ENCODE measurements at places on chromosomes 1 and 21.

DNA sequence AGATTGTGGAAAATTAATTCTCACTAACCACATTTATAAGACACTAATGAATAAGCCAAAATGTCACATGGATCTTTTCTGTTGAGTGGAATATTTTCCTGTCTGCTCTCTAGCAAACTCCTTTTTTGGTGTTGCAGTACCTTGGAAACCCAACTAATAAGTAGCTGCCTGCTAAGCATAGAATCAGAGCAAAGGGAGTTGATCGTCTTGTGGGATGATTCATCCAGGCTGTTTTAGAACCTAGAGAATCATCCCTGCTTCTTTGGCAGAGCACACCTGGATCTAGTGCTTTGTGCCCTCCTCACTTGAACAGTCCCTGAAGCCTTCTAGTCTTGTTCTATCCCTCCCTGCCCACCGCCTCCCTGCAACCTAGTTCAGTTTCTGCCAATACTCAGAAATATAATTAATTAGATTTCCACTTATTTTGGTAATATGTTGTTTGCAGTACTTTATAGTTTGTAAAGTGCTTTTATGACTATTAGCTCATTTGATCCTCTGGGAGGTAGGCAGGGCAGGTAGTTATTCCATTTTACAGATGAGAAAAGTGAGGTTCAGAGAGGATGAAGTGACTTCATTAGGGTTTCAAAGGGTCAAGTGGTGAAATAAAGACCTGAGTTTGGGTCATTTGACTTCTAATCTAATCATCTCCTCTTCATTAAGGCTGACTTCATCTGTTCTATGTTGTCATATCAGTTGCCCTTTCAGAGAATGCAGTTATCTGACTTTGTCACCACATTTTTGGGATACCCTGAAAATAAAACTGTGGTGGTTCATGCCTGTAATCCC is 2.5 kb downstream of the AGO4 start:
- DNase-seq: peak; percentile 24

DNA sequence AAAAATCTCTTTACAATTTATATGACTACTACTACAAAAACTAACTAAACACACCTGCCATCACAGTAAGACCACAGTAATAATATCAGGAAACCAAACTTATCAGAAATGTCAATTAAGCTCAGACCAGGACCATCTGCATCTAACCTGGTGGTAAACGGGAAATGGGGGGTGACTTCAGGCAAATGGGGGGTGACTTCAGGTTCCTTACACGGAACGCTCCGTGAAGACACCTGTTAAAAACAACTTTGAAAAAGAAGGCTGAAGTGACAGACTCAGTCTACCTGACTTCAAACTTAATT is 15.8 kb downstream of the PRDM15 start:
- DNase-seq: no peak

- no peak for DNase-seq
Observed at GRCh38 chr1:103779932-103780331, 30.2 kb downstream of the AMY1C start.

GRCh38 chr21:45049714-45050344 is 24.6 kb upstream of the ADARB1 start:
- no peak for DNase-seq

GRCh38 chr1:36855699-36856494 is 178.4 kb downstream of the GRIK3 start:
- no peak for DNase-seq

- peak; percentile 84 for DNase-seq
Observed at GRCh38 chr1:21368515-21369289, 71.2 kb upstream of the NBPF3 start.

GRCh38 chr1:34908369-34908768 is 21.1 kb downstream of the DLGAP3 start:
- DNase-seq: no peak

GRCh38 chr21:45858180-45858579 is 123.4 kb upstream of the COL6A1 start:
- DNase-seq: no peak

DNA sequence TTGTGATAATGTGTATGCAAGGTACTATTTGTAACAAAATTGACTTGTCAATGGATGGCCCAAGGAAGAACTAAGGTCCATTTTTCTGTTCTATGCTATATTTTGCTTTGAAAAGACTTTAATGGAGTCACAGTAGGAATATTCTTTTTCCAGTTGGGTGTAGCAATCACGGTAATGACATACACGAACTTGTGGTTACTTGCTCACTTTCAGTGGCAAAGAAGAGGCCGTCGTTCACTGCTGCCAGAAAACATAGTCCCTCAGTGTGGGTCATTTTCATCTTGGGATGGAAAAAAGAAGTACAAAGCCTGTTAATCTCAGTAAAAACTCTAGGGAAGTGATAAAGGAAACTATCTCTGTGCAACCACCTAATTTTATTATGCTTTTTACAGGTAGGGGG is 47.8 kb upstream of the LAMC2 start:
- peak; percentile 38 for DNase-seq

DNA sequence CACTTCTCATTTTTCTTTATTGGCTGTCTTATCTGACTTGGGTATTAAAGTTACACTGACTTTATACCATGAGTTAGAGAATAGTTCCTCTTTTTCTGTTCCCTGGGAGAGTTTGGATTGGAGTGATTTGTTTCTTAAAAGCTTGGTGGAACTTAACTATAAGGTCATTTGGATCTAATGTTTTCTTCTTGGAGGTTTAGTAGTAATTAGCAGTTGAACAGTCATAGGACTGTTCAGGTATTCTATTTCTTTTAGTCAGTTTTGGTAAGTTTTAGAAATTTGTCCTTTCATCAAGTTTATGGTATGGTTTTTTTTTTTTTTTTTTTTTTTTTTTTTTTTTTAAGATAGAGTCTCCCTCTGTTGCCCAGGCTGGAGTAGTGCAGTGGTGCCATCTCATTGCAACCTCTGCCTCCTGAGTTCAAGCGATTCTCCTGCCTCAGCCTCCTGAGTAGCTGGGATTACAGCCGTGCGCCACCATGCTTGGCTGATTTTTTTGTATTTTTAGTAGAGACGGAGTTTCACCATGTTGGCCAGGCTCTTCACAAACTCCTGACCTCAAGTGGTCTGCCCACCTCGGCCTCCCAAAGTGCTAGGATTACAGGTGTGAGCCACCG is 6.3 kb downstream of the TTC3 start:
- DNase-seq: no peak

- DNase-seq: no peak
Observed at GRCh38 chr1:246304484-246305259, 202.4 kb downstream of the SMYD3 start.

DNA sequence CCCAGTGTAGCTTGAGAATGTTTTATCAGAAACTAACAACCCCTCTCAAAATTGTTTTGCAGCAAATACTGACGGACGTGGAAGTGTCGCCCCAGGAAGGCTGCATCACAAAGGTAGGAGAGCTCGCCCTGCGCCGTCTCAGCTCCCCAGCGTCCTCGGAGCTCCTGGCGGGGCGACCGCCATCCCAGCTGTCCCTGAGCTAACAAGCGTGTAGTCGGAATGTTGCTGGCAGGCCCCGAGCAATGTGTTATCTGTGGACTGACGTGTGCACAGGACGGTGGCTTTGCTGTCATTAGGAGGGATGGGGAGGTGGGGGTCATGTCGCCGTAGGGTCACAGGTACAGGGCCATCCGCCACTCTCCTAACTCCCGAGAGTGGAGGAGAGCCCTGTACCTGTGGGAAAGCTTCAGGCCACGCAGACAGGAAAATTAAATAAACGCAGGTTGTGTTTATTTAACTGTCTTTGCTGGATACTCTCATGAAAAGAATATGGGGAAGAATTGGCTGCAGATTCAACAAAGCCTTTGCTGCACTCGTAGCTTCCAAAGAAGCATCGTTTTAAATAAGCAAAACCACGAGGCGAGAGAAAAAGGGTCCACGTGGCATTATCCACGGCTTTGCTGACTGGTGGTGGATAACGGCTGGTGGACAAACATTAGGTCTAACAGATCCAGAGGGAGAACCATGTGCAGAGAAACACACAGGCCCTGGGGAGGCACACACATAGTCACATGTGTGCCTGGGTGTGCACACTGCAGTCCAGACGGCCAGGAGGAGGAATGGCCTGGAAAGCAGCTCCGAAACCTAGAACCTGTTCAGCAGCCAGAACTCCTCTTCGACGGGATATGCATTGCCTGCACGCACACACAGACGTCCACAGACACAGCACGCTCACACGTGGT is 175.3 kb downstream of the PRDM16 start:
- DNase-seq: no peak

DNA sequence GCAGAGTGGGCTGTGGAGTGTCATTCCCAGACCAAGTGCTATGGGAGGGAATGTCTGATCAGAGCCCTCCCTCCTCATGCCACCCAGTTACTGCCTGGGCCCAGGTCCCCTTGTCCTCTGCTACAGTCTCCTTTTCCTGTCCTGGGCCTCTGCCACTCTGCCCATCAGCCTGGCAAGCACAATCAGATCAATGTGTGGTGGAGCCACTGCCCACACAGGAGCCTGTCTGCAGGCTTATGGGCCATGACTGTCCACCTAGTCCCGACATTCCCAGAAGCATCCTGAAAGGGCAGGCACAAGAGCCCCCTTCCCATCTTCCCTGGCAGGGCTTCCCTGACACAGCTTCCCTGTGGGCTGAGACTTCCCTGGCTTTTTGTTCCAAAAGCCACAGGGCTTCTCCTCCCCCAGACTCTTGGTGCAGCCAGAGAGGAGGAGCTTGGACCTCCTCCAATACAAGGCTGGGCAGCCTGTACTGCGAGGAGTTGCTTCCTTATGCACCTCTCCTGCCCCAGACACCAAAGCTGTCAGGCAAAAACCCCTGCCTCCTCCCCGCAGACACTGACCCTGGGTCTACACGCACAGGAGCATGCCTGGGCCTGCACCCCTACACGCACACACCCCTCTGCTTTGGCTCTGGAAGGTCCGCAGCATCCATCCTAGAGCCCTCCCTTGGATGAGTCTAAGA is 29.2 kb upstream of the CNTN2 start:
- DNase-seq: peak; percentile 45

- DNase-seq: no peak
Observed at GRCh38 chr1:199657449-199657848, 370.1 kb upstream of the NR5A2 start.

- DNase-seq: peak; percentile 63
Observed at GRCh38 chr1:232385221-232385620, 244.7 kb downstream of the SIPA1L2 start.

- no peak for DNase-seq
Observed at GRCh38 chr1:60059468-60059867, 14.1 kb downstream of the C1orf87 start.

DNA sequence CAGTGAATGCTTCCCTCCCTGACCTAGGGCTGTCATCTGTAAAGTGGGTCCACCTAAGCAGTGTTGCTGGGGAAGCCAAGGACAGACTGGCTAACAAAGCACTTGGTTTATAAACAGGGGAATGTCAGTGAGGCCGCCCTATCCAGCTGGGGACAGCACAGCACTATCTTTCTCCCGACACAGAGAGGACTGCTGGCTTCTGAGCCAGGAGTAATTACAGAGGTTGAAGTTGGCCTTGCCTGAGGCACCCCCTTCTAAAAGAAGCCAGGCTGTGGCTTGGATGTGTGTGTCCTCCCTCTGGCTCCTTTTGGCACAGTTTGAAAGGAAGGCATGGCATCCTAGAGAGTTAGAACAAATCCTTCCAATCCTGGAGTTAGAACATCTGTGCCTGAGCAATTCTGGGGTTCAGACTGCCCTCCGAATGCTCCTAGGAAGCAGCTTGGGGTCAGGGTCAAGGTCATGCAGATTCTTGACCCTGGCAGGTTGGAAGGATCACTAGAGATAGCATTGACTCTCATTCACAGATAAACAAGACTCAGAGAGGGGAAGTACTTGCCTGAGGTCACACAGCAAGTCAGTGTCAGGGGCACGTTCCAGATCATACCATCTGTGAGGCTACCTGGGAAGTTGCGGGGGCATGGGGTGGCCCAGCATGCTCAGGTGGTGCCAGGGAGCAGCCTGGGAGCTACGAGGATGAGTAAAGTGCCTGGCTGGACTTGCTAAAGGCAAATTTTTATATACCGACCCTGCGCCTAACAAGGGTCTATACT is 1.3 kb upstream of the LDLRAP1 start:
- no peak for DNase-seq

DNA sequence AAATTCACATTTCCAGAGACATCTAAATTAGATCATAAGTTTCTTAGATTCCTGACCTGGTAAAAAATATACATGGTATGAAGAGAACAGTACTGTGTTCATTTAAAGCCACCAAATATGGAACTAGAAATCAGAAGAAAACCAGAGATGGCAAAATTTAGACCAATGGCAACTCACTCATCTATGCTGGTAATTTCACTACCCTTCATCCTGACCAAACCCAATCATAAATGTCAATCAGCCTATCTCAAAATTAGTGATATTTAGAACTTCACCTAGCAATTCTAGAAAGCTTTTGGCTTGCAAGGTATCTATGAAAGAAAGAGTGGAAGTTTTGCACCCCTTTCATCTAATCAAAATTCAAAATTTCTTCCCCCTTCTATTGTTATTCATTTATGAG is 107.7 kb downstream of the NIBAN1 start:
- no peak for DNase-seq

- DNase-seq: peak; percentile 96
Observed at GRCh38 chr1:202810615-202811295, at the start of gene PCAT6. Gene PCAT6 (plus strand): TSS chr1:202810954.

GRCh38 chr1:3774946-3775489 is 2.5 kb downstream of the SMIM1 start:
- DNase-seq: peak; percentile 60

Measured in AG08395 (cell line).